ENCODE measurements at places on chromosomes 1 and 21. TPM values are rescaled to one million over a fixed set of nuclear protein-coding genes. Genes with fewer than 3 reads are reported as not detected.

CNR2 gene
- 0.03 TPM for total RNA-seq

RSPO1 gene
- total RNA-seq: 6.0 TPM

SELL gene
- total RNA-seq: 5.6 TPM

TACSTD2 gene
- total RNA-seq: 19.2 TPM

ATAD3A gene
- total RNA-seq: 27.9 TPM

DMRTA2 gene
- total RNA-seq: not detected

ANKRD35 gene
- 2.7 TPM for total RNA-seq

LGR6 gene
- 60.7 TPM for total RNA-seq

SSX2IP gene
- 22.3 TPM for total RNA-seq

RGS13 gene
- total RNA-seq: 3.4 TPM

CHRM3 gene
- total RNA-seq: 4.4 TPM

EFNA1 gene
- 100.0 TPM for total RNA-seq

PLA2G2A gene
- 19.0 TPM for total RNA-seq

OR4F16 gene
- not detected for total RNA-seq

SERPINC1 gene
- total RNA-seq: 1.2 TPM

PADI3 gene
- 0.72 TPM for total RNA-seq

KRTAP7-1 gene
- not detected for total RNA-seq

ATP8B2 gene
- total RNA-seq: 32.9 TPM

GPR52 gene
- total RNA-seq: 1.3 TPM

RPTN gene
- total RNA-seq: not detected

CLDN17 gene
- total RNA-seq: not detected

MANEAL gene
- total RNA-seq: 6.9 TPM

WNT4 gene
- total RNA-seq: 11.5 TPM

BARHL2 gene
- total RNA-seq: not detected

ARHGEF16 gene
- total RNA-seq: 81.4 TPM

TRIM58 gene
- total RNA-seq: 0.66 TPM

TMEM269 gene
- total RNA-seq: 0.06 TPM

CACNA1S gene
- total RNA-seq: not detected

TSSK3 gene
- total RNA-seq: 3.3 TPM

LHX4 gene
- total RNA-seq: 0.03 TPM

All from mucosa of gallbladder (tissue), 1 donor.